ENCODE measurements at places on chromosomes 1 and 21. TPM values are rescaled to one million over a fixed set of nuclear protein-coding genes. Genes with fewer than 3 reads are reported as not detected.

CACNA1S gene
- not detected for total RNA-seq

GPA33 gene
- 0.13 TPM for total RNA-seq

POGZ gene
- 29.9 TPM for total RNA-seq

CELSR2 gene
- 51.5 TPM for total RNA-seq

LCE1A gene
- total RNA-seq, result not detected
